ENCODE measurements at places on chromosomes 3 and 15.

DNA sequence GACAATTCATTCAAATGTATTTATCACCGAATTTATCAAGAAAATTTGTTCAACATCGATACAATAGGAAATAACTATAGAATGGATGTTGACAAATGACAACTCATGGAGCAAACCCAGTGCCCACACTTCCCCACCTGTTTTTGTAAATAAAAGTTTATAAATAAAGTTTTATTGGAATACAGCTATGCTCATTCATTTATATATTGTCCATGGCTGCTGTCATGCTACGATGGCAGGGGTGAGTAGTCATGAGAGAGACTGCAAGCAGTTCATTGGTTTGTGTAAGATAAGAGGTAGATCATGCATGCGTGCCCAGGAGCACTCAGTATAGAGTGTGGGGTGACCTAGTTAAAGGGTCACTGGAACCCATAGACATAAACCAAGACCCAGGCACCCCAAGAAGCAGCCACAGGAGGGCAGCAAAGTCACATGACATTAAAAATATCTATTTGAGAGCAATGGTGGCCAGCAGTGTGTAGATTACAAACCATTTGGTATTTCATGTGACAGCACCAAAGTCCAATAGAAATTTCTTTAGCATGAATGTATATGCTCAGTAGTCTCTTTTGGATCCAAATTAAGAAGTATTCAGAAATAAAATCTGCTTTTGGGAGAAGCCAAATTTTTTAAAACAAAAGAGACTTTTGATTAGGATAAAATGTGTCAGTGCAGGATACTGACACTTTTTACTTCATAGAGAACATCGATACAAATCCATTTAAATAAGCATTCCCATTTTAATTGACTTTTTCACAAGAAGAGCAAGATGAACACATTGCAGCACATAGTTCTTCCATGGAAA lies 794.8 kb downstream of the MCTP2 start:
- peak; percentile 44 for DNase-seq

- DNase-seq, result no peak
Measured at GRCh38 chr15:27256446-27256845, 285.5 kb downstream of the GABRG3 start.

DNA sequence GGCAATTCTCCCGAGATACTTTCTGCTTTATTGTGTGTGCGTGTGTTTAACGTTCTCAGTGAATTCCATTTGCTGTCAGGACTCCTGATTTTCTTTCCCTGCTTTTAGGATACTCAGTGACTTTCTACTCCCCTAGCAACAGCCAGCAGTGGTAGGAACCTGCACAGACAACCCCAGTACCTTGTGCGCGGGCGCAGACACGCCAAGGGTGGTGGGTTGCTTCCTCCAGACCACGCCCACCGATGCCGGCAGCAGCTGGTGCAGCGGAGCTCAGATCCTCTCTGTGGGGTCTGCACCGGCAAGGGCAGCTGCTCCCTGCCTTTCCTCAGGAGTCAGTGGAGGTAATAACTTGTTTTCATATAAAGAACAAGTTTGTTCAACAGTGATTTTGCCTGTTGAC lies 225.1 kb upstream of the NDN start:
- peak; percentile 20 for DNase-seq

DNA sequence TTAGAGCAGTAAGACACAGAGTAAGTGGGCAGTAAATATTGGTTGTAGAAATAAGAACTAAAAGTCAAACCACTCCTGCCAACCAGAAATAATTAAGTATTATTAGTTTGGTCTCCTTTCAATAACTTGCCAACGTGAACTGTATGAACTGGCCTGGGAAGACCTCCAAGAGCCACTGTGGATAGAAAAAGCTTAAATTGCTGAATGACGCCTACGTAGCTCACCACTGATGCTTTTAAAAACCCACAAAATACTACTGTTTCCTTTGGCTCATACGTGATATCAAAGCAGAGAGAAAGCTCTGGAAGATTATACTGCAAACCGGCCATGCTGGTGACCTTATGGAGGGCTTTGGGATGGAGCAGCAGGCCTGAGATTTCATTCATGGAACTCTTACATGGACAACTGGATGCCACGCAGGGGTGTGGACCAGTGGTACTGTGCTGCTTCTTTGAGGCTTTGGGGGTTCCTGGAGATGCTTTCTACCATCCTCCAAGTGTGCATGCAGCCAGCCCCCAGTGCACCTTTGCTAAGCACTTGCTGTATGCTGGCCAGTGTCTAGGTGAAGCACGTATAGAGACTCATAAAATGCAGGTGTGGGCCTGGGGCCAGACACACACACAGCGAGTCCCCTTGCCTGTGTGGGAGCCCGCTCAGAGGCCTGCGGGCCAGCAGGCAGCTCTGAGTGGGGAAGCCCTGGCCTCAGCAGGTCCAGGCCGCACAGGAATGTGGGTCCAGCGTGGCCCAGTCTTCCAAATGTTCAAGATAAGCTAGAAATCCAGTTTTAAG lies 66.8 kb downstream of the ABTB1 start:
- DNase-seq, result peak; percentile 80

GRCh38 chr15:90451053-90451850 lies 63.2 kb downstream of the IQGAP1 start:
- DNase-seq, result peak; percentile 58

GRCh38 chr3:174322789-174323188 lies 536.3 kb upstream of the NAALADL2 start:
- DNase-seq, result no peak

DNA sequence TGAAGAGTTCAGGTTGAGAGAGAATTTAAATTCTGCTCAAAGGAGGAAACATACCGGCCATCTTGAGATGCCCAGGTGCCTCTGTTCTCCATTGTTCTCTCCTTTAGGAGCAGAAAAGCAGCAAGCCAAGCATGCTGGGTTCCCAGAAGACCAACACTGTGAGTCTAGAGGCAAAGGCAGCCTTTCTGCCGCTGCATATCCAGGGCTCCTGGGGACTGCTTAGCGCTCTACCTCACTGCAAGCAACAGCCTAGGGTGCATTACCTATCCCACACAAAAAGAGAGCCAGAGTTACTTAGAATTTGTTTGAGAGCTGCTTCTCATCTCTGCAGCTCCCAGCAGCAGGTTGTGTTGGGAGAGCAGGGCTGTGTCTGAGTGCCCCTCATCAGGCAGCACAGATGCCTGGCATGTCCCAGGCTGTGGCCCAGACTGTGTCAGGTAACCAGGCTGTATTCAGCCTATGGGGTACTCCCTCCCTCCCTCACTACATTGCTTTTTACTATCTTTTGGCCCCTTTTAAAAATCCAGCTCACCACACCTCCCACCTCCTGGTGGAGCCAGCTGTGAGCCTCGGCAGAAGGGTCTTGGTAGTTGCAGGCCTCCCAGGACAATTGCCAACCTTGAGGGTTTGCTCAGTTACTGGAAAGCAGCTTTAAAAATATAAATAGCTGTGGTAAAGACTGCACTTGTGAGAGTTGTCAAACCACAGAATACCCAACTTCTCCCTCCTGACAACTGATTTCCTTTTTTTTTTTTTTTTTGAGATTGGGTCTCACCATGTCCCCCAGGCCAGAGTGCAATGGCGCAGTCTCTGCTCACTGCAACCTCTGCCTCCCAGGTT lies 30.2 kb downstream of the BCL2L10 start:
- DNase-seq, result peak; percentile 89

- no peak for DNase-seq
Measured at GRCh38 chr3:149167898-149168297, 38.5 kb downstream of the HPS3 start.

Measured in astrocyte of the hippocampus (primary cell).